Thymus (tissue), 14 donors: ENCODE measurements at places on chromosomes 7 and 10. TPM values are rescaled to one million over a fixed set of nuclear protein-coding genes. Genes with fewer than 3 reads are reported as not detected.

CRHR2 gene
- under 0.01 TPM for total RNA-seq

ITPRID1 gene
- 0.05 TPM for total RNA-seq

NME8 gene
- total RNA-seq = 1.0 TPM

CFAP43 gene
- 0.52 TPM for total RNA-seq

CLRN3 gene
- 0.05 TPM for total RNA-seq

ACSL5 gene
- 13.0 TPM for total RNA-seq

RELN gene
- total RNA-seq = 0.28 TPM

AHR gene
- total RNA-seq = 41.7 TPM

DGKI gene
- 0.33 TPM for total RNA-seq

DDC gene
- 0.33 TPM for total RNA-seq

ATOH7 gene
- total RNA-seq = 0.05 TPM

ZNF736 gene
- 11.6 TPM for total RNA-seq

DBNL gene
- 113 TPM for total RNA-seq

SSC4D gene
- total RNA-seq = 0.71 TPM

PCLO gene
- 2.3 TPM for total RNA-seq

GJD4 gene
- total RNA-seq = 0.09 TPM

CYP3A4 gene
- total RNA-seq = 11.0 TPM

OPALIN gene
- total RNA-seq = under 0.01 TPM
